ENCODE measurements at places on chromosomes 13 and 19.
A peak's percentile ranks its signal among the peaks of the same experiment; 100 is the strongest.

DNA sequence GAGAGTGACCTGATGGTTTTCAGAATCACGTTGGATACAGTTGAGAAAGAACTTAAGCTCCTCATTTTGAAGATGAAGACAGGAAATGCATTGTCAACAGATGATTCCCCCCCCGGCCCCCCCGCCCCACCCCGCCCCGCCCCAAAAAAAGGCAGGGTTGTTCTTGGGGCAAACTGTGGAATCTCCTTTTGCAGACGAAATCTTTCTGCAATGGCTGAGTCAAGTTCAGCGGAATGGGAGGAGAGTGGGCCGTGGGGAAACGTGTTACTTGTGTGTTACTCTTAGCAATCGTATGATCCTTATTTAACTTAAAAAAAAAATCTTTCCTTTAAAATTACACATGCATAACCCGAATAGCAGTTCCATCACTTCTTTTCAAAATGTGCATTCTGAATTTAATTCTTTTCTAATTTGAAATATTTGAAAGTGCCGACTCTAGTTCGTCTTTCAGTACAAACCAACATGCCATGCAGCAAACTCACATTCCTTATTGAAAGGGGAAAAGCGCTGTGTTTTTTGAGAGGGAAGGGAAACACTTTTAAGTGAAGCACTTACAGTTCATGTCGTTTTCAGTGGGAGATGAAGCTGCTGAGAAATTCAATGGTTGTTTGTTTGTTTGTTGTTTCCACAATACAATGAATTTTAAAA, 348.5 kb upstream of the ARGLU1 start:
- no peak for DNase-seq

- DNase-seq, result no peak
These were observed 395.2 kb downstream of the MYO16 start for GRCh38 chr13:109024611-109025010.

GRCh38 chr13:74761801-74762757, 627.9 kb upstream of the KLF12 start:
- DNase-seq, result no peak

- DNase-seq, result no peak
These were observed 10.8 kb downstream of the OR7D2 start for GRCh38 chr19:9189535-9189934.

DNA sequence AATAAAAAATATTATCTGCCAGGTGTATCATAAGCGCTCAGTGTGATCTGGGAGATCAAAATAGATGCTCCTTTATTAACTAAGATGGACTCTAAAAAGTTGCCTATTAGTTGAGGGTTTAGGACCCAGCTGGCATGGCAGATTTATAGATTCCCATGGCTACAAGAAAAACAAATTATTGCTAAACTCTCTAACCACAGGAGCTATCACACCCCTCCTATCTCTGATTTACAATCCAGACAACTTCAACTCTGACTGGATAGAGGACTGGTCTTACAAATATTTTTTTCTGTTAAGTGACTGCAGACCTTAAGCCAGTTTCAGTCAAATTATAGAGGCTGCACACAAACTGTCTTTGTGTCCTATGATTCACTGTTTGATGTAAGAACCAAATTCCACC, 45.4 kb upstream of the MYCBP2 start:
- DNase-seq, result no peak

- no peak for DNase-seq
These were observed 917.8 kb upstream of the PCDH20 start for GRCh38 chr13:62333466-62333865.

- DNase-seq, result no peak
These were observed 97.0 kb upstream of the ANKRD10 start for GRCh38 chr13:111011899-111012298.

DNA sequence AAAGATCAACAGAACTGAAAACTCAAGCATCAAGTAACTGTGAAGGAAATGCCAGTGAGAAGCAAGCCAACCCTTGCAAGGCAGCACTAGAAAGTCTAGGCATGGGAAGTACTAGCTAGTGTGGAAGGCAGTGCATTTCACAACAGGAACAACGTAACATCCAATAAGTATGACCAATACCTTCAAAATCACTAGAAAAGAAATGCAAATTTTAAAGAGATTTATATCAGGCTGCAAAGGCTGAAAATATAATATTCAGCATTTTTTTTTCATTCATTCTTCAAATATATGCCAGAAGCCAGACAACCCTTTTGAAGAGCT, 121.9 kb downstream of the DLEU7 start:
- no peak for DNase-seq

DNA sequence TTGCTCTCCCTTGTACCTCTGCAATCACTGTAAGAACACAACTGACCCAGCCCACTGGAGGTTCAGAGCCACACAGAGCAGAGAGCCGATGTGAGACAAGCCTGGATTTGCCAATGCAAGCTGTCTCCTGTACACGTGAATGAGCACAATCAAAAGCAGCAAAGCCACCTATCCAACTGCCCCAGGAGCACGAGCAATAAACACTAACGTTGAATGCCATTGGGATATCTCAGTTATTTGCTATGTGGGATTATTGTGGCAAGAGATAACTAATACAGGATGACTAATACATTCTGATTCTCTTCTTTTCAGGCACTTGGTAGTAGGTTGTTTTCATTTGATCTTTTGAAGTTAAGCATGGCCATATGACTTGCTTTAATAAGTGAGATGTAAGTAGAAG, 85.2 kb upstream of the FAM216B start:
- no peak for DNase-seq

- no peak for DNase-seq
These were observed 17.7 kb upstream of the KLF5 start for GRCh38 chr13:73040968-73041596.

GRCh38 chr13:76703621-76704288, 182.4 kb downstream of the KCTD12 start:
- no peak for DNase-seq

- no peak for DNase-seq
These were observed 34.7 kb downstream of the VSTM2B start for GRCh38 chr19:29560313-29561075.

DNA sequence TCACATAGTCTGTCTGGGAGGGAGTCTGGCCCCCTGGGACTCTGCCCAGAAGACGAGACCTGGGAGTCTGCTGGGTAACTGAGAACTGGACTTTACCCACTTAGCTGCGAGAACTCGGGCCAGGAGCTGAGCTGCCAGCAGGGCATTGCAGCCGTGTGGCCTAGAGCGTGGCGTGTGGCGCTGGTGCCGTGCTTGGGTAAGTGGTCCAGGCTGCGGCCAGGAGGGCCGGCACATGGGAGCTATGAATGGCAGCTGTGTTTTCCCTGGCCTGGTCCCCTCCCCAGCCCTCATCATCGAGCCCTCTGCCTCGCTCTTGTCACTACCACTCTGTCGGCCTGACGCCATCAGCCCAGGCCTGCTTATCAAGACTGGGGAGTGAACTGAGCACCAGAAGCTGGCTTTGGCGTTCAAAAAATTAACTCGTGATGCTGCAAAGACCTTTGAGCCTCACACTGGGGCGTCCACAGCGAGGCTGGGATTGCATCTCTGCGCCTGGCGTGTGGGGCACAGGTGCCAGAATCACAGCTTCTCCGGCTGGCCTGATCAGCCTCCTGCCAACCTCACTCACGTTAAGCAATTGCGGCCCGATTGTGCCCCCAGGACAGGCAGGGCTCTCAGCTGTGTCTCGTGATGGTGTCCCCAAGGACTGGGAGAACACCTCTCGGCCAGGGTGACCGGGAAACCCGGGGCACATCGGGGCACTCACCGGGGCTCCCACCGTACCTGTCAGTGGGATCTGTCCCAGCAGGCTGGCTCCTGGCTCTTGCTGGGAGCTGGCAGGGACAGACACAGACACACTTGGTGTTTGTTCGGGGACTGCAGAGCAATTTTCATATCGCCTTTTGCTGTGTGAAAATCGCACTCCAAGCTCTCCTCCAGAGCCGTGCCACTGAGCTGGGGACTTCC, 85.9 kb downstream of the KDM4B start:
- DNase-seq, result peak; percentile 68

- DNase-seq, result no peak
These were observed 27.7 kb upstream of the NFIC start for GRCh38 chr19:3338541-3339181.

DNA sequence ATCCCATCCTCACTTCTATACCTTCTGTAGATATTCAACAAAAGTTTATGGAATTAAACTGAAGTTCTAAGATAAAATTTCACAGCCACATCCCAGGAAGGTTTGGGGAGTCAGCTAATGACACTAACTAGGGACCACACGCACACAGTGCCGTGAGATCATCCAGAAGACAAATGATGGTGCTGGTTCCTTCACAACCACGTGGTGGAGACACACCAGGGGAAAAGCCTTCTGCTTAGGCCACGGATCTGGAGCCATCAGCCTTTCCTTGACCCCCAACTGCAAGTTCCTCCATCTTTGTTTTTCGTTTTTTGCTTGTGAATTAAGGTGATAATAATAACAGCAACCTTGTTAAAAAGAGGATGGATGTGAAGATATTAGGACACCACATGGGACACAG, 241.6 kb upstream of the MAB21L1 start:
- DNase-seq, result no peak

- DNase-seq, result no peak
These were observed 734.3 kb upstream of the MIR17HG start for GRCh38 chr13:90613076-90613795.

- no peak for DNase-seq
These were observed 285.4 kb downstream of the ATP8A2 start for GRCh38 chr13:25657157-25657556.

GRCh38 chr19:46878613-46879375, 18.0 kb downstream of the ARHGAP35 start:
- DNase-seq, result no peak

DNA sequence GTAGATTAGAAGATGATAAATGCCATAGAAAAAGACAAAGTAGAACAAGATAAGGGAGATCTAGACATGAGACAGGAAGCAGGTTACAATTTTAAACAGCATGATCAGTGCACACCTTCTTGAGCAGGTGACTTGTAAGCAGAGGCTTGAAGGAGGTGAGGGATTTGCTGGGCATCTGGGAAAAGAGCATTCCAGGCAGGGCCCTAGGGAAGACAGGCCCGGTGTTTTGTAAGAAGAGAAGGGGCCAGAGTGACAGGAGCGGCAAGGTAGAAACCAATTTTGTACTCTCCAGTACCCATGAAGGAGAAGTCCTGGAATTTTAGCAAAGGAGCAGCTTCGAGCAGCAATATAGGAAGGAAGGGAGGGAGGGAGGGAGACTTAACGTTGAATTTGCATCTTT, 296.5 kb downstream of the MZT1 start:
- DNase-seq, result no peak

DNA sequence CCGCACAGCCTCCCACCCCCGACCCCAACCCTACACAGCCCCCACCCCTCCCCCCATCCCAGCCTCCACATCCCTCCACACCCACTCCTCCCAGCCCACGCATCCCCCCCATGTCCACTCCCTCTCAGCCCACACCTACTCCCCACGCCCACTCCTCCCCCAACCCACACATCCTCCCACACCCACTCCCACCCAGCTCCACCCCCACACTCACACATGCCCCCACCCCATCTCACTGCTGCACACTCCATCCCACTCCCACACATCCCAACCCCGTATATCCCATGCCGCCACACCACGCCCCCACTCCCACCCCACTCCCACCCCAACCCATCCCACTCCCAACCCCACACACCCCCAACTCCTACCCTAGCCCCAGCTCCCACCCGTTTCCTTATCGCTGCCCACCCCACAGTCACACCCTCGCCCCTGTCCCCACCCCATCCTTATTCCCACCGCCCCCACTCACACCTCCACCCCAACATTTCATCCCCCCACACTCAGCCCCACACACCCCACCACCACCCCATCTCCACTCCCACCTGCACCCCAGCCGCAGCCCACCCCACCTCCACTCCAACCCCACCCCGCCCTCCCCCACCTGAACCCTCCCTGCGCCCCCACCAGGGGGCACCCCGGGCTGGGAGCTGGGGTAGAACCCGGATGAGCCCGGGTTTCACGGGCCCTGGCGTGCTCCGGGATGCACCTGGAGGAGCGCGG, 809 bp downstream of the TDRD12 start:
- DNase-seq, result no peak

DNA sequence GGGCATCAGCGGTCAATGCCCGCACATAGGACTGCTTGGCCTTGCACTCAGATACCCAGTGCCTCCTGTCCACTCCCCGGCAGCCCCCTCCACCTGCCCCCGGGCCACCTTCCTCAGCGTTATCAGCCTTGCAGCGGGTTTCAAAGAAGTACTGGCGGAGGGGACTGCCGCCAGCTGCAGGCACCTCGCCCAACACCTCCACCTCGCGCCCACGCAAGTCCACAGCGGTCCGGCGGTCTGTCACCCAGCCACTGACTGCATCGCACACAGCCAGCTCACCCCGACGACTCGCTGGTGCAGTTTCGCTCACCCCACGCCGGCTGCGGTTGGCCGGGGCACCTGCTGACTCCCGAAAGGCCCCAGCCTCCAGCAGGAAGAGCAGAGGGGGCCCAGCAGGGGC, 3.2 kb downstream of the NTF4 start:
- DNase-seq, result no peak

DNA sequence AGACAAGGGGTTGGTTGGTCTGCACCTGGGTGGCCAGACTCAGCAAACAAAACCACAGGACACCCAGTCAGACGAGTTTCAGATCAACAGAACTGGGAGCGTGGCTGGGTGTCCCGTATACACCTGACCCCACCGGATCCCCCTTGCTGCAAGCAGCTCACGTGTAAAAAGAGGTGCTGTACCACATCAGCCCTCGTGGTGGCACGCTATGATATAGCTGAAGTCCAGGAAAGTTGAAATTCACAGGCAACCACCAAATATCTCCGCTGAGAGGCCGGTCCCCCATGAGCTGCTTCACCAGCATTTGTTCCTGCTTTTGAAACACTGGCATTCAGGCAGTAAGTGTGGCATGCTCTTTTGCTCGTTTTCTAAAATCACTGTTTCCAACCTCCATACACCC, 92.3 kb downstream of the TUBA3C start:
- DNase-seq, result no peak
